ENCODE measurements at places on chromosomes 12 and 14.

GRCh38 chr12:22759769-22760674, 135.1 kb downstream of the ETNK1 start:
- no peak for DNase-seq

DNA sequence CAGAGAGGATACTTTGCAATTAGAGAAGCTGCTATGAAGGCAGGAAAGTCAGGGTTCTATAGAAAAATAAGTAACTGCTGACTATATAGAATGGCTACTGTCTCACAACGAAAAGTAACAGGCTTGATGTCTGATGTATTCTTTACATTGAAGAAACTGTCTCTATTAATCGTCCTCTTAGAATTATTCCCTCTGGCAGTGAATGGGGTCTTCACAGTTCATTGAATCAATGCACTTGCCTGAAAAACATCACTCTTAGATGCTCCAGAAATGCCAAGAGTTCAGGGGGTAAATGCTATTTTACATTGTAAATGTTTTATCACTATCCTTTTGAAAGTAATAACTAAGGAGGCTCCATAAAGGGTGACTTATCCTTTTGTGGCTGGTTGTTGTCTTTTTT, 37.7 kb upstream of the CRACR2A start:
- no peak for DNase-seq

- DNase-seq, result no peak
Measured at GRCh38 chr12:64506955-64507354, 55.0 kb downstream of the TBK1 start.

- no peak for DNase-seq
Measured at GRCh38 chr14:71290301-71290700, 383.0 kb downstream of the PCNX1 start.

DNA sequence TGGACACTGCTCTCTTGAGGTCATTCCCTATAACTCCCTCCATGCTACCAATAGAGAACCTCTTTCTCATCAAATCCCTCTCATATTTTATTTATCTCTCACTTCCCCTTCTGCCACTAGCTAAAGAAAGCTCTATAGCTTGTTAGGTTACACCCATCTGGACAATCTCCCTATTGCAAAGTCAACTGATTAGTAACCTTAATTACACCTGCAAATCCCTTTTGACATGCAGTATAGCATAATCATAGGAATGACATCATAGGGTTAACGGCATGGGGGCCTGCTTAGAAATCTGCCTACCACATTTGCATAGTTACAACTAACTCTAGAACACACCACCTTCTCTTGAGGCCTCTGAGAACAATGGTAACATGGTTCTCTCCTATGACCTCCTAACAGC, 181.2 kb downstream of the EMP1 start:
- no peak for DNase-seq

- DNase-seq, result no peak
Measured at GRCh38 chr14:96038558-96038919, 623 bp upstream of the C14orf132 start.

DNA sequence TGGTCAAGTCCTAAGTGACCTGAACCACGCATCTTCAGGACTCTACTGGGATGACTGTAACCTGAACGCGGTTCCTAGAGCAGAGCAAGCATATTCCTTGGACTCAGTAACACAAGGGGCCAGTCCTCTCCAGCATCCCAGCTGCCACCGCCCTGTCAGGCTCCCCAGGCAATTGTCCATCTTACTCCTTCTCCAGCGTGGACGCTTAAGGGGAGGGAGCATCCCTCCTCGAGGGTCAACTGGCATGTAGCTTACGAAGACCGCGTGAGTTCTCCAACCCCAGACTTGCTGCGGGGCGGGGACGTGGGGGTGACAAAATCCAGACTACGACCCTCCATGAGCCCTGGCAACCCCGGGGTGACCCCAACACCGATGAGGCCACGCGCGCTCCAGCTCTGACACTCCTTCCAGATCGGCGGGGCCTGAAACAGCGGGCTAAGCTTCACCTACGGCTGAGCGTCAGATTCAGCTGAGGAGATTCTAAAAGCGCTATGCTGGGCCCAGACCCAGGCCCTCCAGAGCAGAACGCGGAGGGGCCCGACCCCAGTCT, 846 bp upstream of the MTHFD1 start:
- no peak for DNase-seq

DNA sequence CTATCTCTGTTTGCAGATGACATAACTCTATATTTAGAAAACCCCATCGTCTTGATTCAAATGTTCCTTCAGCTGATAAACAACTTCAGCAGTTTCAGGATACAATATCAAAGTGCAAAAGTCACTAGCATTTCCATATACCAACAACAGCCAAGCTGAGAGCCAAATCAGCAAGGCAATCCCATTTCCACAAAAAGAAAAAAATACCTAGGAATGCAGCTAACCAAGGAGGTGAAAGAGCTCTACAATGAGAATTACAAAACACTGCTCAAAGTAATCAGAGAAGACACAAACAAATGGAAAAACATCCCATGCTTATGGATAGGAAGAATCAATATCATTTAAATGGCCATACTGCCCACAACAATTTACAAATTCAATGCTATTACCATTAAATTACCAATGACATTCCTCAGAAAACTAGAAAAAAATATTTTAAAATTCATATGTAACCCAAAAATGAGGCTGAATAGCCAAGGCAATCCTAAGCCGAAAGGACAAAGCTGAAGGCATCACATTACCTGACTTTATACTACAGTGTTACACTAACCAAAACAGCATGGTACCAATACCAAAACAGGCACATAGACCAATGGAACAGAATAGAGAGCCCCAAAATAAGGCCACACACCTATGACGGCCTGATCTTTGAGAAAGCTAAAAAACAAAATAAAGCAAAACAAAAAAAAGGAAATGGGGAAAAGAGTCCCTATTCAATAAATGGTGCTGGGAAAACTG, 901.7 kb downstream of the LRFN5 start:
- no peak for DNase-seq

DNA sequence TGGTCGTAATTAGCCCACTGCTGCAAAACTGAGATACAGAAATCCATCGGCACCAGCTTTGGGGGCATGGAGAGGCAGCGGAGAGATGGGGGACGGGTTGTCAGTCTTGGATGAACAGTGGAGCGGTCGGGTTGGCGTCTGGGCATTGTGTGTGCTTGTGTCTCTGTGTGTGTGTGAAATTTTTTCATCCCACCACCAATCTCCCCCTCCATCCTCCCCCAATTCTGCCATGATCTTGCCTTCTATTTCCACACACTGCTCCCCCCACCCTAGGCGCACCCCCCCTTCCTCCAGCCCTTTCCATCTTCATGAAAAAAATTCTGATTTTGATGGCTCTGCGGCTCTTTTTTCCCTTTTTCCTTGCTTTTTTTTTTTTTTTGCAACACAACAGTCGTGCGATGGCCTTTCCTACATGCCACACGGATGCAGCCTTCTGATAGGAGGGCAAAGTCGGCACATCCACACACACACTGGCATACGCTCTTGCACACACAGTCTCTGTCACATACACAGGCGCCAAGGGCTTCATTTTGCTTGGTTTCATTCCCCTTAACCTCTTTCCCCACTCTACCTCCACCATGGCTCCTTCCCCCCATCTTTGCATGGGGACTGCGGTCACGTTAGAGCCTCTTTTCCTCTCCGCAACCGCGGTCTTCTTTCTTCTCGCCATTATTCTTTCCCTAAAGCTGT, 3.3 kb downstream of the NRXN3 start:
- DNase-seq, result no peak

GRCh38 chr12:43982544-43982943, 146.7 kb downstream of the TMEM117 start:
- DNase-seq, result no peak

DNA sequence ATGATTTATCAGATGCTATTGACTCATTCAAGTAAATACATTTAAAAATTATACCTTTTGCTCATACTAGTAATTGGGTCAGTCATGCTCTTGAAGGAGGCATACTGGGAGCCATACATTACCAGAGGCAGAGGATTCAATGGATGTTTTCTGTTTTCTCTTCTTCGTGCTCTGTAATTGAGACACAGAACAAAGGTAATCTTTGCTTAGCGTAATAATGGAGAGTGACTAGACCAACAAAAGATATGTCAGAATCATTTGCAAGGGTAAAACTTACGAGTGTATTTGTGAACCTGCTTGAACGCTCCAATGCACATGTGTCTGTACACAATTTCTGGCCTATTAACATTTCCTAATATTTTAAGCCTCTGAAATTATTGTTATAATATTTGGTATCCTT, 296.4 kb downstream of the FOXG1 start:
- no peak for DNase-seq

- no peak for DNase-seq
Measured at GRCh38 chr14:22885975-22886374, 3.0 kb downstream of the REM2 start.

DNA sequence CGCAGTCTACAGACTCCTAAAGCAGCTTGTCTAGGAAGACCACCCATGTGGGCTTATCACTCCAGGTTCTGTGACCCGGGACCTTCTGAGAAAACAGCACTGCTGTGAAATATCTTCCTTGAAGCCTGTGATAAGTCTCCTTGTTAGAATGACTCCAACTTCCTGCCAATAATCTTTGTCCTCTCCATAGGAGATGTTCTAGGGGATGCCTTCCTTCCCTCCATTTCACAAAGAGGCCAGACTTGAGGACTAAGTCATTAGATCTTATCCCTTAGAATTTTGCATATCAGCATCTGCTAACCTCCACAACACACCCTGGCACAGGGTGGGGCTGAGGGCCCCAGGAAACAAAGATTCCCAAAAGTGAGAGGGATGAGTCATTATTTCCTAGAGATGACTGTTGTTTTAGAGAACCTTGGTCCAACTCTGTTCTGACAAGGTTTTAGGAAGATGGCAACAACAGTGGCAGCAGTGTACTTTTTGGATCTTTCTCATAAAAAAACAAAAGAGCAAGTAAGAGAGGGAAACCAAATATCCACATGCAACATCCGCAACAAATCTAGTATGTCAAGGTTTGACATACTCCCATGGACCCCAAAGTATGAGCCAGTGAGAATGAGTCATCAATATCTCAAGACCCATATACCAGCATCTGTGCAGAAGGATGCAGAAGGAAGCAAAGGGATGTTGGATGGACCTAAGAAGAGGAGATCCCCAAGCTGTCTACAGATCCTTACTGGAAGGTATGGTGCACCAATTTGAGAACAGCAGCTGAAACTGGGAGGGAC, 6.0 kb downstream of the LTB4R start:
- no peak for DNase-seq

GRCh38 chr12:8678661-8679111, 16.1 kb upstream of the MFAP5 start:
- DNase-seq, result no peak

- DNase-seq, result no peak
Measured at GRCh38 chr14:96811985-96812667, 14.9 kb downstream of the VRK1 start.

DNA sequence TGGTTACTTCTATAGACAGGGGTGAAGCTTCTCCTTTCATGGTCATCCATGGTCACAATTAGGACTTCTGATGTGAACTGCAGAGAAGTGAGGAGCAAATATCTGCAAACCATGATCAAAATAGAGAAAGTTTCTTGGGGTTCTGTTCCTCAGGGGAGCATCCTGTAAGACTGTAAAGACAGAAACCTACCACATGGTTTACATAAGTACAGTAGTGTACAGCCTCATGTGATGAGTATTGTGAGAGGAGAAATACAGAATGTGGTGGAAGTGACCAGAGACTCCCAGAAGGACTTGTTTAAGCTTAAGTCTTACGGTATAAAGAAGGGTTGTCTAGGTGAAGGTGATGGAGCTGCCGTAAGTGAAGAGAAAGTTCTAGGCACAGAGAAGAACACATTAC, 484.7 kb downstream of the LRIG3 start:
- DNase-seq, result no peak

DNA sequence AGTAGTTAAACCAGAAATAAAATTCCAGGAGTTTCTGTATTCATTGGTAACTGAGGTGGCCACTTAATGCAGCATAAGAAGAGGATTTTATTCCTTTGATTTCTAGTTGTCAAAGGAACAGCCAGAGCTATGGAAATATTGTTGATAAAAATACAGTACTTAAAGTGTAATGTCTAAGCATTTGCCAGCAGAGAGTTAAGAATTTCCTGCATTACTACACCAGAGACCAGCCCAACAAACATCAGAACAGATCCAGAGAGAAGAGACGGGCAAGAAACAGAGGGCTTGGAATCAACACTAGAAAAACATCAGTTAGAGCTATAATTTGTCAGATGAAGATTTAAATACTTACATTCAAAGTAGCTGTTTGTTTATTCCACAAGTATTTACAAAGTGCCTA, 77.9 kb downstream of the ST8SIA1 start:
- DNase-seq, result no peak

GRCh38 chr14:23095196-23096108, at the start of gene C14orf119:
C14orf119 (plus strand) TSS chr14:23095505; CDS start chr14:23097659, 2,154 bp downstream.
- DNase-seq, result peak; percentile 99

GRCh38 chr12:116222358-116222757, 55.1 kb downstream of the MED13L start:
- DNase-seq, result peak; percentile 31

DNA sequence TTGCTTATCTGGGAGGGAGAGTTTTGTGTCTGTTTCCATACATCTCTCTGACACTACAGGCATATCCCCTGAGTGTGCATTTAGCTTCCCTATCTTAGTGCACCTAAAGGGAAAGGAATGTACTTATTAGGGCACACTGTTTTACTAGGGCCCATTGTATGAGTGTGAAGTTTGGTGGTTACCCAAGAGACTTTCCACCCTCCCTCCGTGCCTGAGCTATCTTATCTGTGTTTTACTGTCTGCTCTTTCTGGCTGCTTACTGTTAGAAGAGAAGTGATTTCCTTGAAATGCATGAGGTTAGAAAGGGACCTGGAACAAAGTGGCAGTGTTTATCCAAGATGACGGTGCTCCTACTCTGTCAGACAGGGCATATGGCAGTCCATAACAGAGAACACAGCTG, 8.5 kb upstream of the SVOP start:
- DNase-seq, result no peak

DNA sequence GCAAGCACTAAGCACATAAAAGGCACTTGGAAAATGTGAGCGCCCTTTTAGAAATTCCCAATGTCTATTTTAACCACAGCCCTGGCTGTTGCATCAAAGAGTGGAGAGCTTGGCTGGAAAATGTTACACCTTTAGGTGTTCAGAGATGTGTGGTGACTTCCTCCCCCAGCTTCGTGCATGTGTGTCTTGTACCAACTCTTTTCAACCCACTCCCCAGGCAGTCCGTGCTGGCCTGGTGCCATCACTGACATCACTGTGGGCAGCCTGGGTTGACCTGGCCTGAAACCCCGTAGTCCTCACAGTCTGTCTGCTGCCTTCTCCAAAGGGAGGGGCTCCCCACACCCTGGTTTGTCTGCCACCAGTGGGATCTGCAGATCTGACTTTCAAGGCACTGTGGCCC, 101.8 kb downstream of the SCARB1 start:
- peak; percentile 23 for DNase-seq

DNA sequence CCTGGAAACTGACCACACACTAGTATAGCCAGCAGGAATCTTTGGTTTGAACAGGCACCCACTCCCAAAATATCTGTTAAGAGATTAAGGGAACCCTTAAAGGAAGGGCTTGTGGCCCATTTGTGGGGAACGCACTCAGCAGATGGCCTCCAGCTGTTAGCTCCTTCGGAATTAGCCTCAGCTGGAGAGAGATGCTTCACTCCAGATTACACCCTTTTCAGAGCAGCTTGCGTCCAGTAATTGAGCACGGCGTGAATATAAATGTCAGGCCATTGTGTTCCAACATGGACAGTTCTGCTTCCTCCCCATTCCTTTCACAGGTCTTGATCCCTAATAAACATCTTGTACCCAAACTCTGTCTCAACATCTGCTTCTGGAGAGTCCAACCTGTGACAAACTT, 397.8 kb downstream of the SEC23A start:
- DNase-seq, result no peak

Data from activated T-cell treated with anti-CD3 and anti-CD28 coated beads for 24 hours (primary cell).